ENCODE measurements at places on chromosomes 4 and X. TPM values are rescaled to one million over a fixed set of nuclear protein-coding genes. Genes with fewer than 3 reads are reported as not detected.
A peak's percentile ranks its signal among the peaks of the same experiment; 100 is the strongest.

DNA sequence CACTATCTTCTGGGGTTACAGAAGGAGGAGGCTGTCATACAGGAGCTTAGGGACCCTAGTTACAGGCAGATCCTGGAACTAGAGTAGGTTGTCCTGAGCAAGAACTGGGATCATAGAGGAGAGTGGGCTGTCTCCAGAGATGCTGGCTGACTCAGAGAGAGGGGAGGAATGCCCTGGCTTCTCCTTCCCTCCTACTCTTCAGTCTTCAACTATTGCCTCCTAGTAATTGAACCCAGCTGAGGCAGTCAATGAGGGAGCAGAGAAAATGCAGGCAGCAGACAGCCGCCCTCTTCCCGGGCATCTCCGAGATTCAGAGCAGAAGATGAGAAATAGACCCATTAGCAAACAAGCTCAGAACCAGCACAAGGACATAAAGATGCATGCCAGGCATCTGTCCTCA lies 118.3 kb upstream of the PDE5A start:
- H3K36me3 ChIP-seq = no peaks in the 10 kb centered on the region
- no peak overlapping the region for H3K4me3 ChIP-seq
- no peaks in the 10 kb centered on the region for H3K4me1 ChIP-seq
- no peak for DNase-seq

- H3K27ac ChIP-seq = no peak overlapping the region
- no peak for DNase-seq
- H3K4me1 ChIP-seq = peaks cover 6% of the 10 kb centered on the region
- H3K36me3 ChIP-seq = no peaks in the 10 kb centered on the region
These were observed 2.5 kb upstream of the PDGFRA start for GRCh38 chr4:54226404-54227255.

DNA sequence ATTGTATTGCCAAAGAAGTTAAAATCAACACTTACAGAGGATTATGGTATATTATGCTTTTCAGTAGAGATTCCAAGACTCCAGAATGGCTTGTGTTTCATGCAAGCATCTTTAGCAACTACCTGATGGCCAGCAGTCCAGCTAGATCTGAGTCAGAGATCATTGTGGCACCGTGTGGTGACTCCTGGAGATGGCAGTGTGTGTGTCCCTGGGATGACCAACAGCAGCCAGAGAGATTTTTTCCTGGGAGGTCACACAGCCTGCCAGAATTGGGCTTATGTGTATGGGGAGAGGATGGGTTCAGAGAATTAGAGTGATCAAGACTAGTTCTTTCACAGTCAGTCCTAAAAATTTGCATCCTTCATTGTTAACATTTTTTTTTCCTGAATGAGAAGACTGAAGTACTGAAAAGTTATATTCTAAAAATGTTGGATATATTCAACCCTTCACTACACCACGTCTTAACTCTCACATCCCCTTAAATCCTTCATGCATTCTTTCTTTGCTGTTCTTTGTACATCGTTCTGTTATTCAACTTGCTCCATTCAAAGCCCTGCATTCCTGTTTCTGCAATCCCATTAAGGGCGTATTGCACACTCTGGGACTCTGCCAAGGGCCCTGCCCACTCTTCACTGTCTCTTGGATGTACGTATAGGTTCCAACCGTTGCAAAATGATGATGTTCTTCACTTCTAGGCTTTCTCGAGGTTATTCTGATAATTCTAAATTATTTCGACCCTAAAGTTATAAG lies 12.4 kb downstream of the TENM3 start:
- H3K36me3 ChIP-seq = no peaks in the 10 kb centered on the region
- H3K4me1 ChIP-seq = no peaks in the 10 kb centered on the region
- H3K4me3 ChIP-seq = no peak overlapping the region
- no peaks in the 10 kb centered on the region for H3K27me3 ChIP-seq
- DNase-seq = peak; percentile 35
- H3K27ac ChIP-seq = no peak overlapping the region

GRCh38 chr4:3852309-3852708 lies 86.1 kb downstream of the ADRA2C start:
- no peak overlapping the region for H3K4me3 ChIP-seq
- peaks cover 54% of the 10 kb centered on the region for H3K27me3 ChIP-seq
- no peaks in the 10 kb centered on the region for H3K4me1 ChIP-seq

DNA sequence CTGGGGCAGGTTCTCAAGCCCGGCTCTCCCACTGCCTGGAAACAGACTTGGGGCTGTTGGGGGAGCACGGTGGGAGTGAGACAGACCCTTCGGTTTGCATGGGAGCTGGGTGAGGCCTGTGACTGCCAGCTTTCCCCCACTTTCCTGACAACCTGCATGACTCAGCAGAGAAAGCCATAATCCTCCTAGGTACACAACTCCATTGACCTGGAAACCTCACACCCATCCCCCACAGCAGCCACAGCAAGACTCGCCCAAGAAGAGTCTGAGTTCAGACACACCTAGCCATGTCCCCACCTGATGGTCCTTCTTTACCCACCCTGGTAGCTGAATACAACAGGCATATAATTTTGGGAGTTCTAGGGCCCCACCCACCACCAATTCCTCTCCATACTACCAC lies 57.6 kb upstream of the UBQLN2 start:
- no peaks in the 10 kb centered on the region for H3K36me3 ChIP-seq
- H3K4me3 ChIP-seq = no peak overlapping the region
- peak; percentile 26 for DNase-seq
- H3K4me1 ChIP-seq = peaks cover 23% of the 10 kb centered on the region
- H3K27ac ChIP-seq = no peak overlapping the region

- H3K36me3 ChIP-seq = no peaks in the 10 kb centered on the region
- no peak overlapping the region for H3K27ac ChIP-seq
- no peaks in the 10 kb centered on the region for H3K27me3 ChIP-seq
- no peak overlapping the region for H3K4me3 ChIP-seq
- DNase-seq = peak; percentile 62
These were observed 57.9 kb downstream of the CFAP299 start for GRCh38 chr4:80393246-80393969.

Gene CDKL2
- total RNA-seq = 0.42 TPM

Data from MCF 10A (cell line).